ENCODE measurements at places on chromosomes 2 and 18. TPM values are rescaled to one million over a fixed set of nuclear protein-coding genes. Genes with fewer than 3 reads are reported as not detected.

GRCh38 chr2:175012516-175012915 is 7.3 kb upstream of the CHN1 start:
- no peaks in the 10 kb centered on the region for H3K27me3 ChIP-seq
- H3K36me3 ChIP-seq, result no peaks in the 10 kb centered on the region
- no peaks in the 10 kb centered on the region for H3K4me1 ChIP-seq
- no peak overlapping the region for H3K27ac ChIP-seq

DNA sequence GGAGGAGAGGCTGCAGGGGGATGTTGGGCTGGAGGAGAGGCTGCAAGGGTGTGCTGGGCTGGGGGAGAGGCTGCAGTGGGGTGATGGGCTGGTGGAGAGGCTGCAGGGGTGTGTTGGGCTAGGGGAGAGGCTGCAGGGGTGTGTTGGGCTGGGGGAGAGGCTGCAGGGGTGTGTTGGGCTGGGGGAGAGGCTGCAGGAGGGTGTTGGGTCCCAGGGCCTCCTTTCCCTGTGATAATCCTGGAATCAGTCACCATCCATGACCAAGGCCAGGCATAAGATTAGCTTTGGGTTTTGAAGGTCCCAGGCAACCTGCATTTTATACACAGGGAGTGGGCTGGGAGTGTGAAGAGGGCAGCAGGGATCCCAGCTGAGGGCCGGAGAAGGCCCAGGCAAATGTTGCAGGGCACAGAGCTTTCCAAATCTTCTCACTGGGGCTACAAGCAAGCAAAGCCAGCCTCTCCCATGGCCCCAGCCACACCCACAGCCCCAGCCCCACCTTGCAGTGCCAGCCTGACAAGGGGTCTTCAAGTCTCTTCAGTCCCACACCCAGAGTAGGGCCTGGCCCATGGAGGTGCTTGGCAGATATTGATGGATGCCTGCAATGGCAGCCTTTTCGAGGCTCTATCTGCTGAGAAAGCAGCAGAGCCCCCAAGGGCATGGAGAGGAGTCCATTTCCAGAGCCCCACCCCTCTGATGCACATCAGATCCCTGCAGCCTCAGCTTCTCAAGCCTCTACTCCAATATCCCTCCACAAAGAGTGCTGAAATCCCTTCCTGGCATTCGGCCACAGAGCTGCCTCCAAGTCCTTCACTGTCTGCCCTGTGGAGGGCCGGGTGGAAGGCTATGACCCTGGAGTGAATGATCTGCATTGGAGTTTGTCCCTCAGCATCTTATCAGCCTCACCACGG is 50.3 kb upstream of the GLI2 start:
- DNase-seq, result no peak
- no peaks in the 10 kb centered on the region for H3K27me3 ChIP-seq
- no peak overlapping the region for H3K27ac ChIP-seq
- H3K4me1 ChIP-seq, result no peaks in the 10 kb centered on the region
- H3K4me3 ChIP-seq, result no peak overlapping the region

DNA sequence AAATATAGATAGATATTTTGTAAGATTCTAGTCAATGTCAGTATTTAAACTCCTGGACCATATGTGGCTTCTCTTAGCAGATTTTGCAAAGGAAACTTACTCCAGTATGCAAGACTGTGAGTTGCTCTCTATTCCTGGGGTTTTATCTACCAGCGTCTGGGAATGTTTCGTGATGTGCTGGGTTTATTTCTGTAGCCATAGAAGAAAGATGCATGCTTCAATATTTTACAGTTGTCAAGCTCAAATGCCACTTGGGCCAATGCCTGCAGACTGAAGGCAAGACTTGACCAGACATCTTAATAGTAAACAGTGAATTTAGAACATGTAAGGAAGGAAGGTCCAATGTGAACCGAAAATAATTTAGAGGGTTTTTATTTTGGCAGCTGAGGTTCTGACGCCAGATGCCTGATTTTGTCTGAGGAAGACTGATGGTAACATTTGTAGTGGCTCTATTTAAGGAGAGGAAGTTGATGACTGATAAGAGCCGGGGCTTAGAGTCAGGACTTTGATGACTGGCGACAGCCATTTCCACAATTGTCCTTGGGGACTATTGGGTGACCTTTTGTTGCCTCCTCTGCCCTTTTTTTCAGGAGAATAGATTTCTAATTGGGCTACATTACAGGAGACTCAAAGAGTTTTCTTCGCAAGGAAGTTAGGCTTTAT is 154.3 kb downstream of the RAPGEF4 start:
- H3K4me1 ChIP-seq, result no peaks in the 10 kb centered on the region
- no peaks in the 10 kb centered on the region for H3K36me3 ChIP-seq
- H3K27ac ChIP-seq, result no peak overlapping the region
- no peak overlapping the region for H3K4me3 ChIP-seq

- no peaks in the 10 kb centered on the region for H3K27me3 ChIP-seq
- no peaks in the 10 kb centered on the region for H3K4me1 ChIP-seq
- no peak overlapping the region for H3K27ac ChIP-seq
Measured at GRCh38 chr2:175035806-175036205, 30.6 kb upstream of the CHN1 start.

GRCh38 chr2:181777734-181778133 is 97.4 kb upstream of the NEUROD1 start:
- H3K27me3 ChIP-seq, result no peaks in the 10 kb centered on the region
- H3K27ac ChIP-seq, result no peak overlapping the region
- H3K4me1 ChIP-seq, result peaks cover 7% of the 10 kb centered on the region
- H3K4me3 ChIP-seq, result no peak overlapping the region

- no peaks in the 10 kb centered on the region for H3K27me3 ChIP-seq
- H3K4me1 ChIP-seq, result no peaks in the 10 kb centered on the region
Measured at GRCh38 chr2:165055082-165055851, 99.9 kb upstream of the SLC38A11 start.

- H3K4me1 ChIP-seq, result no peaks in the 10 kb centered on the region
- no peaks in the 10 kb centered on the region for H3K27me3 ChIP-seq
- H3K4me3 ChIP-seq, result no peak overlapping the region
- no peak overlapping the region for H3K27ac ChIP-seq
- H3K36me3 ChIP-seq, result no peaks in the 10 kb centered on the region
Measured at GRCh38 chr2:100610381-100610831, 47.6 kb downstream of the PDCL3 start.

FAM110C gene
- total RNA-seq, result 0.43 TPM

DNA sequence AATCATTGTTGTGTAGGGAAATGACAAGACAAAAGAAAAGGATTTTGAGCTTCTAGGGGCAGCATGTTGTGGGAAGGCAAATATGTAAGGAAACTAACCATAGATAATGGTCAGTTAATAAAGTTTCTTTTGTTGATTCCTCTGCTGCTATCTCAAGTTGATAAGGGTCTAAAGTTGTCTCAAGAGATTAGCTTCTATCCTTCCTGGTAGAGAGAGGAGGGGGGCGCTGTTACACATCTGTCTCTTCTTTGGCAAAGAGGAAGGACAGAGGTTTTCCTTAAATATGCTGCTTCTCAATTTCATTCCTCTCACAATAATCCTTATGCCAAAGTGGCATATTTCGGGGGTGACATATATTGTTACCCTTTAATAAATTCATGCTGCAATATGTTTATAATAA is 944.0 kb downstream of the DPP10 start:
- no peak for DNase-seq
- no peak overlapping the region for H3K4me3 ChIP-seq
- H3K36me3 ChIP-seq, result no peaks in the 10 kb centered on the region
- H3K27me3 ChIP-seq, result no peaks in the 10 kb centered on the region
- no peak overlapping the region for H3K27ac ChIP-seq

DNA sequence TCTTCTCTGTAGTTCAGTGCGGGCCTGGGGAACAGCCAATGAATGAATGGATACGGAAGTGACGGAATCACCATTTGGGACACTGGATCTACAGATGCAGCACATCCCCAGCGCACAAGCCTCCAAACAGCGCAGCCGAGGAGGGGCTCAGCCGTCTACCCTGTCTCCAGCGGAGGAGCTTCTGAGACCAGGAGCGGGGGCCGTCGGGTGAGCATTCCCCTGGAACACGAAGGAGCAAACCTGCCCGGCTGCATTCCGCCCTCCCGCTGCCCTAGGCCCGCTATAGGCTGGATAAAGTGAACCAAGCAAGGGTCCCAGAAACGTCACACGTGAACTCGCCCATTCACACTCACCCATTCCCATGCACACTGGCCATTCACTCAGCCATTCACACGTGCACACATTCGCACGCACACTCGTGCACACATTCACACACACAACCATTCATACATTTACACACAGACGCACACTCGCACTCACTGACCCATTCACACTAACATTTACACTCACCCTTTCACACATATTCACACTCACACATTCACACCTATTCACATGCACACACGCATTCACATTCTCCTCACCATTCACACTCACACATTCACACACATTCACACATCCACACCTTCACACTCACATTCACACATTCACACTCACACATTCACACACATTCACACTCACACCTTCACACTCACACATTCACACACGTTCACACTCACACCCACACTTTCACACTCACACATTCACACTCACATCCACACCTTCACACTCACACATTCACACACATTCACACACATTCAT is 63.4 kb downstream of the BIN1 start:
- no peaks in the 10 kb centered on the region for H3K4me1 ChIP-seq
- no peaks in the 10 kb centered on the region for H3K27me3 ChIP-seq
- DNase-seq, result no peak
- H3K36me3 ChIP-seq, result no peaks in the 10 kb centered on the region
- no peak overlapping the region for H3K4me3 ChIP-seq

- H3K4me1 ChIP-seq, result no peaks in the 10 kb centered on the region
- DNase-seq, result no peak
- H3K27me3 ChIP-seq, result no peaks in the 10 kb centered on the region
- H3K36me3 ChIP-seq, result no peaks in the 10 kb centered on the region
Measured at GRCh38 chr2:215466097-215466909, 30.4 kb upstream of the FN1 start.

All from ascending aorta (tissue), 2 donors.